ENCODE measurements at places on chromosomes 7 and 10.

GRCh38 chr10:5479481-5480161 lies 19.7 kb downstream of the CALML5 start:
- no peak for DNase-seq

DNA sequence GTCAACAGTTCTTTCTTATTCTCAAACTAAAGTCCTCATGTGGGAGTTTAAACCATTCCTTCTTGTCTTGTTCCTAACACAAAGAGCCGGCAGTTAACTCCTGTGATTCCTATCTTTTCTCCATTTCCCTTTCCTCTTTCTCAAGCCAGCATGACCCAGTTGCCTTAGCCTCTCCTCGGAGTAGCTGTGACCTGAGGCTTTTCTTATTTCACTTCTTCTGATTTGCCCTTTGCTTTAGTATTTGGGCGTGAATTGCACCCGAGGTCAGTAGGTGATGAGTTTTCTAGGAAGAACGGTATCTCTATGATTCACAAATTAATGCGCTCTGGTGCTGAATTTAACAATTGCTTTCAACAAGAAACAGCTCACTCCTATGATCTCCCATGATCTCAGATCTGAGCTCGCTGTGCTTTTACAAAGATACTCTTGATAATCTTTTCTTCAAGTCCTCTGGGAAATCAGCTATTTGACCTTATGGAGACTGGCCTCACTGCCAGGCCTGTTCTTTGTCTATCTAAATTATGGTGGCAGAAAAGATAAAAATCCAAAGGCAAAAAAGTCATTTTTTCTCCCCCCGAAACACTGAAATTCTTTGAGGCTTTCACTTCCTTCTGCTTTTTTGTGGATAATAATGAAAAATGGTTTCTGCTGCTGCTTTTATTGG lies 184.6 kb downstream of the JCAD start:
- DNase-seq = no peak

DNA sequence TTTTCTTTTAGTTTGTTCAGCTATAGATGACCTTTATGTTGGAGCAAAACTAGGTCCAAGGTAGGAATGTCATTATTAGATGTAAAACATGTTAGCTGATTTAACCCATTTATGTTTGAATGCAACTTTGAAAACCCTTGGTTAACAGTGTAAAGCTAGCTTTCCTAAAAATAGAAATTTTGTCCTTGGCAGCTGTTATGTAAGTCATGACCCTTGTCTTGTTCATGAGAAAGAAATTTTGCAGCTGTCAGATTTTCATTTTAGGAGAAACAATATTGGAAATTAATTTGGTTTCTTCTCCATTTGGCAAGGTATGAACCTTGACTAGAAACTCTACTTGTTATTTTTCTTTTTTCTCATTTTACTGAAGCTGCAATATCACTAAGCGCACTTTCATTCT lies 23.9 kb upstream of the CCAR1 start:
- no peak for DNase-seq

DNA sequence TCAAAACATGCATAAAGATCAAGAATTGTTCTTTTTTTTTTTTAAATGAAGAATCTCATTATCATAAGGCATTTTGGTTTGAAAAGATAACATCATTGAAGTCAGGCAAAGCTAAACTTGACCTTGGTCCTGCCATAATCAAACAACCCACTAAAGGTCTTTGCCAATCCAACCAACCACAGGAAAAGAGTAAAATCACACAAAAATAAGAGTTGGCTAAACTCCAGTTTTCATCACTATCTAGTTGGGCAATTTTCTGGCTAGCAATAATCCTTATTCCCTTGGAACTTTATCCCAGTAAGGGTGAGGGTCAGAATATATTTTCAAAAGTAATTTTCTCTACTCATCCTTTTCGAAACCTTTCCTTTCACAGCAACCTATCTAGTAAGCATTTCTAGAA lies 62.4 kb downstream of the HIBADH start:
- no peak for DNase-seq

- DNase-seq = no peak
Measured at GRCh38 chr7:77550586-77550985, 13.5 kb downstream of the PTPN12 start.

- no peak for DNase-seq
Measured at GRCh38 chr10:125073996-125074395, 86.4 kb downstream of the CTBP2 start.

DNA sequence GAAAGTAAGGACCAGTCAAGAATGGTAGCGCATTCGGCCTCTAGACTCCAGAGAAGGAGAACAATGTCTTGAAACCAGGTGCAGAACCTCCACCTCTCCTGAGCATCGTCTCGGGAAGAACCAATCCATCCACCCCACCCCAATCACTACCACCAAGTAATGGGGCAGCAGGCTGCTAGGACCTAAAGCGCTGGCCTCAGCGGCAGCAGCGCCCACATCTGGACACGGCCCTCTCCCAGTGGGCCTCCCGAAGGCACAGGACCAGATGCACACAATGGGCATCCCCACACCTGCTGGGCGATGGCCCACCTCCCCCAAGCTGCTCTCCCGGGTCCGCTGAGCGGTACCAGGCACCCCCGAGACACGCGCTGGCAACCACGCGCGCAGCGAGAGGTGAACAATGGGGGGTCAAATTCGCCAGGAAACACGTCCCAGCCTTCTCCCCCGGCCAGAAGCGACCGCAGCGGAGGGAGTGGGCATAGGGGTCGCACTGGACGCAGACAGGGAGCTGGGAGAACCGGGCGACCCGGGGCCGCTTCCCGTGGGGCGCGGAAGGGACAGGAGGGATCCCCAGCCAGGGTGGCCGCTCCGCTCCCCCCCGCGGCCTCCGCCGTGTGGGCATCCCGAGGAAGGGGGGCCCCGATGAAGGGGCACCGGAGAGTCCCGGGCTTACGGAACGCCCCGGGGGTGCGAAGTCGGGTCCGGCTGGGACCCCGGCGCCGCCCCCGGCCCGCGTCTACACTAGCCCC lies 506 bp downstream of the CTTNBP2 start:
- DNase-seq = no peak

DNA sequence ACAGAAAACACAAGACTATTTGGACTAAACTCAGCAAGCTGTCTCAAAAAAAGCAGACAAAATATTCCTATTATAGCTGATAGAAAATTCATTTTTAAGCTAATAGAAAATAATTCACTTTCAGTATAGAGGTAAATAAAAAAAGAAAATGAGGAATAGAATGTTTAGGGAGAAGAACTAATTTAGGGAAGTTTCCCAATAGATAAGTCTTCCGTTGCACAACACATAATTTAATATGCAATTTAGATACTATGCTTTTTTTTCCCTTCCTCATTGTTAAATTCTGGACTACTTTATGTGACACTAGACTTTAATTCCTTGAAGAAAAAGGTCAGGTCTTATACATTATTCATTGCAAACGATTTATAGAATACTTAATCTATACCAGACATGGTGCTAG lies 10.3 kb downstream of the PNPLA8 start:
- no peak for DNase-seq

DNA sequence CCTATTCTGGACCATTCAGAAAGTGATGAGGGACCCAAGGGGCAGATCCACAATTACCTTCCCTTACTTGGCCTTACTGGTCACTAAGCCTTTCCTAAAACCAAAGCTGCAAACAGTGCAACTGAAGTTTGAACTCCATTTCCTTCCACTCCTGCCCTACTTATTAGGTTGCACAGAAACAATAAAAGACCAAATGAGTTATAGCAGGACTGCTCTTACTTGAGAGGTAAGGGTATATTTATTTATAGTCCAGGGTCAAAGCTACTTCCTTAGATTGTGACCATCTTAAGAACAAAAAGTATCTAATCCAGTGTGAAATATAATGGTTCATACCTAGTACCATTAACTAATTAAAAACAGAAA lies 27.0 kb downstream of the CDK6 start:
- DNase-seq = no peak

DNA sequence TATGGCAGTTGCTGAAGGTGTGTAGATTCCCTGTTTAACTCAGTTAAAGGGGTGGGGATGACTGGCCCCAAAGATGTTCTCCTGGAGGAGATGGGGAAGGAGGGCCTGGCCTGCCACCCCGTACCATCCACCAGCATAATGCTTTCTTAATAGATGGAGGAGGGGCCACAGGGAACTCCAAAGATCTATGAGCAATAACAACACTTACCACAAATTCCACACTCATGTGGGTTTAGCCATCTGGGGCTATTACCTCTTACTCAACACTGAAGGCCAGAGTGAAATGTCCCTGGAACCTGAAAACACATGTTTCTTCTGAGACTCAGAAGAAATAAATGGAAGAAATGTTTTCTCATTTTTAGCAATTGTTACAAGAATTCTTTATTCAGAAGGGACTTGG lies 259.0 kb downstream of the CXCL12 start:
- no peak for DNase-seq

DNA sequence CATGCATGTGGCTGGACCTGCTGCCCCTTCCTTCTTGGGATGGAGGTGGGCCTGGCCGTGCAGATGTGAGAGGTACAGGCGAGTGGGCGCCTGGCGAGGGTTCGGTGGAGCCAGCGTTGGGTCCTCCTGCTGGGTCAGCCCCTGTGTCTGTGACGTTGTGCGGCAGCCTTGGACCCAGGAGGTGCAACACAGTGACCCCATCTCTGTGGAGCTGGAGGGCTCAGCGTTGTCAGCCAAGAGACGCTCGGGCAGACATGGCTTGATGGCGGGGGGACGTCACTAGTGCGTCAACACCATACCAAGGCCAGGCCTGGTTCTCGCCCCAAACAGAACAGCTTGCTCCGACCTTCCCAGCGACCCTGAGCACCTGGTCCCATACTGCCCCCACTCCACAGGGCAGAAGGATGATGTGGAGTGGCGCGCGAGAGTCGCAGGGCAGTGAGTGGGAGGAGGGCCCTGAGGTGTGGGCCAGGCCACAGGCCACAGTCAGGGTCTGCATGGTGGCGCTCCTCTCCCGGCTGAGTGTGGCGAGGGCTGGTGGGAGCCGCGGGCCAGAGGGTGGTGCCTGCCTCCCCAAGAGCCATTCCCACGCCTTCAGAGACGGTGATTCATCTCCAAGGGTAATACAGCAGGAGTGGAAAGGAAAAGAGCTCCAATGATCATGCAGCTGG lies 184.4 kb downstream of the DNAJB6 start:
- no peak for DNase-seq

Measured in activated CD4-positive, alpha-beta T cell treated with anti-CD3 and anti-CD28 coated beads, Interleukin-10, Interleukin-2, amounts not matched to agents 100 ng/mL and 50 ng/mL, durations not matched to agents 16 hours and 8 hours (primary cell).